Urinary bladder (tissue), 4 donors: ENCODE measurements at places on chromosomes 2 and 18. TPM values are rescaled to one million over a fixed set of nuclear protein-coding genes. Genes with fewer than 3 reads are reported as not detected.
A peak's percentile ranks its signal among the peaks of the same experiment; 100 is the strongest.

Gene PIEZO2
- 78.1 TPM for total RNA-seq

Gene FTCDNL1
- total RNA-seq, result 0.85 TPM

DNA sequence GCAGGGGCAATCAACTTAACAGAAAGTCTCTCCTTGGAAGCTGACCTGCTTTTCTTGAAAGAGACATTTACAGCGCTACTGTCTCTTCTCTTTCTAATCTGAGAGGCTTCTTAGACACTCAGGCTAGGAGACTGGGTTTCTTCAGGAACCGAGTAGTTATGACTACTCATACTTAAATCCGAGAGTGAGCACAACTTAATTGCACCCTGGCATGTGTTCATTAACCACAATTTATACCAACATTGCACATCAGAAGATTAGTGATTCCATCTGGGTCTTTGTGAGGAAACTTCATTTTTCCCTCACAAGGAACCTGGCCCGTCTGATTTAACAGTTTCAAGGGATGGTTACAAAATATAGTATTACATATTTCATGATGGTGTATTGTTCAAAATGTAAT is 176.9 kb downstream of the UBE2E3 start:
- DNase-seq, result no peak

DNA sequence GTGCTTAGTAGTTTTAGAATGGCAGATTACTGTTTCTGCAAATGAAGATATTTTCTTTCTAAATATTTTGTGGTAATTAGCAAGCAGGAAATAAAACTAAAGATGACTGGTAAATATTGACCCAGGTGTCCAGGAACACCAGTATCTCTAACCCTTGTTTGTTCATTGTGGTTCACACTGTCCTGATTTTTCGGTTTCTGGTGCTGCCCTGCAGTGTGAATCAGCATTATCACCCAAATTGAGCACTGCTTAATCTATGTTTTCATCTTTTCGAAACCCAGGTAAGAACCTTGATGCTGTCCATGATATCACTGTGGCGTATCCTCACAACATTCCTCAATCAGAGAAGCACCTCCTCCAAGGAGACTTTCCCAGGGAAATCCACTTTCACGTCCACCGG is 167.4 kb downstream of the CAPN13 start:
- no peak for DNase-seq

DNA sequence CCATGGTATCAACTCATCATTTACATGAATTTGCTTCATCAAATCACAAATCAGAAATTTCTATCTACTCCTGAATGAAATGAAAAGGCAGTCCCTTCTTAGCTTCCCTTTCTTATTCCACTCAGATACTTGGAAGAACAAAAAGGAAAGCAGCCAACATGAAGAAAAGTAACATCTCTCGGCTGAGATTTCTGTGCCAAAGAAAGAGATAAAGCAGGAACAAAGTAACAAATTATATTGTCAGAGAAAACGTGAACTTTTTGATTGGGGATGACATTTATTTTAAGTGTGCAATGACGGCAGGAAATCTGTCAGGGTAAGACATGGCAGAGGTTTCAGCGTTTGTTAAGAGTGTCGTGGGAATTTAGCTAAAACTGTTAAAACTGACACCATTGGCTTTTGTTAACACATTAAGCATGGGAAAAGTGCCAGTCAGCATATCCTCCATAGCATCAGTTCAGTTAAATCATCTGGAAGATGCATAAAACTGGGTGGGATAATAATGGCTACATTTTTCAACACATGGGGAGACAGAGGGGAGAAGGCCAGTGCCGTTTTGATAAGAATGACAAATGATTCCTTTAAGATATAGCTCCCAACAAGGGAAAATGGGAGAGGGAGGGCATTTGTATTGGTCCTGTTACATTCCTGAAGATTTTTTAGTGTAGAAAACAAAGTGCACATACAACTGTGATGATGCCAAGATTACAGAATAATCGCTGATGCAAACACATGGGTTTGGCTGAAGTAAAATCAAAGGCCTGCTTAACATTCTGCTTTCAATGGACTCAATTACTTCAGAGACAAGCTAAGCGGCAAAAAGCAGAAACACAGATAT is 211.6 kb downstream of the ZNF521 start:
- DNase-seq, result peak; percentile 48

Gene SLC9A4
- total RNA-seq, result 2.9 TPM

DNA sequence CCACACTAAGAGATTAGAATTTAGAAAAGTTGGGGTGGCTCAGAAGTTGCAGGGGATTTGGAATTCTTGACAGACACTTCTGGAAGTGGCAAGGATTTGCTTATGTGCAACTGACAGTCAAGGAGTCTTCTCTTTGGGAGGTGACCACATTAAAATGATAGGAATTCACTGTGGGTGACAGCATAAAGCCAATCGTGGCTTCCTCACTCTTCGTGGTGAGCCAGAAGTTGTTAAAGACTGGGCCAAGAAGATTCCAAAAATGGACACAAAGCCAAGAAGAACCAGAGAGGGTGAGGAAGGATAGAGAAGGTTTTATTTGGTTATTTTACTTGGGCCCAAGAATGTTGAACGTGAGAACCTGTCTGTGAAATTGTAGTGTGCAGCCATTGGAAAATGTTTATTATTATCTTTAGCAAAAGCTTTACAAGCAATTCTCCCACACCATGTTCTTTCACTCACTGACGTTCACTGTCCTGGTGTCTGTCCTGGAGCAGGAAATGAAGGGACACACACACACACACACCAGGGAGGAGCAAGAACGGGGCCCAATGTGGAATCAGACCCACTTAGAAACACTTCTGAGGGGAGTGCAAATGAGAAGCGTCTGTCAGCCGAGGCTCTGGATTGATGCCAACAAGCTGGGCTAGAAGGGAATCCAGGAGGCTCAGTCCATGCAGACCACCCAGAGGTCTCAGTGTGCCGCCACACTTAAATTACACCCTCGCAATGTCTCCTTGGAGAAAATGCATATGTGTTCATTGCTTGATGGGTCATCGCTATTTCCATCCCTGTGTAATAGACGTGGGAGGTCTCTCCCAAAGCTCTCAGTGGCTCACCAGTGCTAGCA is 37.2 kb downstream of the STEAP3 start:
- DNase-seq, result no peak

Gene IL1RL2
- total RNA-seq, result 0.90 TPM

DNA sequence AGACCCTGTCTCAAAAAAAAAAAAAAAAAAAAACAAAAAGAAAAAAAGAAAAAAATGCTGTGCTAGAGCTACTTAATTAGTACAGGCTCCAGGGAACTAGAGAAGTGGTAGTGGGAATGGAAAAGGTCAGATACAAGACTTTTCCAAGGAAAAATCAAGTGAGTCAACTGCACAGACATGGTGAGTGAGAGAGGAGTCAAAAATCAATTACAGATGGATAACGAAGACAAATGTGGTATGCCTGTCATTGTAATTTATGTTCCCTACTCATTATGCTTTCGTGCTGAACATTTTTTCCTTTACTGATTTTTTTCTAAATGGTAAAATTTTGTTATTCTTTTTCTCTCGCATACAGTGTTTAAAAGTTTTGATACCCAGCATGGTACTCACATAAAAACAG is 111.5 kb downstream of the MDH1 start:
- no peak for DNase-seq

DNA sequence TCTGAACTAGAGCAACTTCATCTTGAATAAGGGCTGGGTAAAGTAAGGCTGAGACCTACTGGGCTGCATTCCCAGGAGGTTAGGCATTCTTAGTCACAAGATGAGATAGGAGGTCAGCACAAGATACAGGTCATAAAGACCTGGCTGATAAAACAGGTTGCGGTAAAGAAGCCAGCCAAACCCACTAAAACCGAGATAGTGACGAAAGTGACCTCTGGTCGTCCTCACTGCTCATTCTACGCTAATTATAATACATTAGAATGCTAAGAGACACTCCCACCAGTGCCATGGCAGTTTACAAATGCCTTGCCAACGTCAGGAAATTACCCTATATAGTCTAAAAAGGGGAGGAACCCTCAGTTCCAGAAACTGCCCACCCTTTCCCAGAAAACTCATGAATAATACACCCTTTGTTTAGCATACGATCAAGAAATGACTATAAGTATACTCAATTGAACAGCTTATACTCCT is 109.1 kb downstream of the FIGN start:
- no peak for DNase-seq

Gene MATN3
- total RNA-seq, result 1.1 TPM

DNA sequence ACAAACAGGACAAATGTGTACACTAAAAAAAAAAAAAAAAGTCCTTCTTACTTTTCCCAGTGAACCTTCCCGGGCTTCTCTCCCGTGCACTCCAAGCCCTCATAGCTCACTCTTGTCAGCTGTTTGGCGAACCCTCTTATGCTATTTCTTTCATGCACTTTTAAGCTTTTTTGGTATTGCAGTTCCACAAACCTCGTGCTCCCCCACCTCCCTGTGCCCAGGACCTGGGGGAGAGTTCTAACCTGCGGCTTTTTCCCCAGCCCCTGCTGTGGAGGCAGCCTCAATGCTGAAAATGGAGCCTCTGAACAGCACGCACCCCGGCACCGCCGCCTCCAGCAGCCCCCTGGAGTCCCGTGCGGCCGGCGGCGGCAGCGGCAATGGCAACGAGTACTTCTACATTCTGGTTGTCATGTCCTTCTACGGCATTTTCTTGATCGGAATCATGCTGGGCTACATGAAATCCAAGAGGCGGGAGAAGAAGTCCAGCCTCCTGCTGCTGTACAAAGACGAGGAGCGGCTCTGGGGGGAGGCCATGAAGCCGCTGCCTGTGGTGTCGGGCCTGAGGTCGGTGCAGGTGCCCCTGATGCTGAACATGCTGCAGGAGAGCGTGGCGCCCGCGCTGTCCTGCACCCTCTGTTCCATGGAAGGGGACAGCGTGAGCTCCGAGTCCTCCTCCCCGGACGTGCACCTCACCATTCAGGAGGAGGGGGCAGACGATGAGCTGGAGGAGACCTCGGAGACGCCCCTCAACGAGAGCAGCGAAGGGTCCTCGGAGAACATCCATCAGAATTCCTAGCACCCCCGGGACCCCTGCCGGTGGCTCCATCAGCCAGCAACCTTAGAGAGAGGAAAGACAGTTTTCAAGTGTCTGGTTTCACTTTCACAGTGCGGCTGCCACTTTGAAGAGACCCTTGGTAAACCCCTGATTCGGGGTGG is 826 bp downstream of the KCNE4 start:
- DNase-seq, result no peak

- DNase-seq, result no peak
These were observed 6.0 kb upstream of the SLC35F6 start for GRCh38 chr2:26757873-26758789.

DNA sequence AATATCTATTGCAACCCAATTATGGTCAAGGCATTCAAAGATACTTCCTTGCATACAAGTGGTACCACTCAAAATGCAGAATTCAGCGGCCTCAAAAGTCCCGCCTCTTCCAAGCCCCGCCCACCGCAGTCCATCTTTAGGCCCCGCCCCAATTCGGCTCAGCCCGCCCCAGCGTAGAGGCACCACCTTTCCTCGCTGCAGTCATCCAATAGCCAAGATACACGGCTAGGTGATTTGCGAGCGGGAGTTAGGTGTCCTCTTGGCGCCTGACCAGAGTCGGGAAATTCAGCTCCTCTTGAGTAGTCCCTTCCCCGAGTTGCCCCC is 431 bp upstream of the SEC11C start:
- no peak for DNase-seq

Gene SLC5A7
- 6.3 TPM for total RNA-seq

Gene MZT2A
- 37.4 TPM for total RNA-seq

Gene CPO
- total RNA-seq, result 0.53 TPM

DNA sequence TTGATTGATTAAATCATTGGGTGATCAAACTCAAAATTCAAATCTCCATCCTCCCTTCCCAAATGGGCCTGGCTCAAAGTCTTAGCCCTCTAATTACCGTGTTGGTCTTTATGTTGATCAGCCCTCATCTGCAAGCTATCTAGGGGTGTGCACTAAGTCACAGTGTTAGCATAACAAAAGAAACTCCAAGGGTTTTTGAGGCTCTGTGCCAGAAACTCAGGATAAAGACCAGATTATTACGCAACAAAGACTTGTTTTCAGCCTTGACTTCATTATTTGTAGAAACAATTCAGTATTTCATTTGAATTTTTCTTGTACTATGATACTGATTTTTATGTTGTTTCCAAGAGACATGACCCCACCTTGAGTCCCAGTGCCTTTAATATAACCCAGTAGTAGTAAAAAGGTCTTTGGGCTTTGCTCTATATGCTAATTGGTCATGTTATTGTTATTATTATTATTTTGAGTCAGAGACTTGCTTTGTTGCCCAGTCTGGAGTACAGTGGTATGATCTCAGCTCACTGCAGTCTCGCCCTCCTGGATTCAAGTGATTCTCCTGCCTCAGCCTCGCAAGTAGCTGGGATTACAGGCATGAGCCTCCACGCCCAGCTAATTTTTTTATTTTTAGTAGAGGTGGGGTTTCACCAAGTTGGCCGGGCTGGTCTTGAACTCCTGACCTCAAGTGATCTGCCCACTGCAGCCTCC is 13.9 kb downstream of the PSMD14 start:
- DNase-seq, result no peak

DNA sequence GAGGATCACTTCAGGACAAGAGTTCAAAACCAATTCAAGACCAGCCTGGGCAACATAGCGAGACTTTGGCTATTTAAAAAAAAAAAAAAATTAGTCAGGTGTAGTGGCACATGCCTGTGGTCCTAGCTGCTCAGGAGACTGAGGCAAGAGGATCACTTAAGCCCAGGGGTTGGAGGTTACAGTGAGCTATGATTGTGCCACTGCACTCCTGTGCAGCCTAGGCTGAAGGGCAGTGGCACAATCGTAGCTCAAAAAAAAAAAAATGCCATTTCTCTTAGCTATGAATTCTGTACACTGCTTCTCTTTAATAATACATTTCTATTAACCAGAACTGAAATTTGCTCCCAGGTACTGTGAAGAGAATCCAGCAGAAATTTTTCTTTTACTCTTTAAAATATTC is 202.8 kb downstream of the DYM start:
- DNase-seq, result no peak

Gene OXER1
- total RNA-seq, result 1.5 TPM

DNA sequence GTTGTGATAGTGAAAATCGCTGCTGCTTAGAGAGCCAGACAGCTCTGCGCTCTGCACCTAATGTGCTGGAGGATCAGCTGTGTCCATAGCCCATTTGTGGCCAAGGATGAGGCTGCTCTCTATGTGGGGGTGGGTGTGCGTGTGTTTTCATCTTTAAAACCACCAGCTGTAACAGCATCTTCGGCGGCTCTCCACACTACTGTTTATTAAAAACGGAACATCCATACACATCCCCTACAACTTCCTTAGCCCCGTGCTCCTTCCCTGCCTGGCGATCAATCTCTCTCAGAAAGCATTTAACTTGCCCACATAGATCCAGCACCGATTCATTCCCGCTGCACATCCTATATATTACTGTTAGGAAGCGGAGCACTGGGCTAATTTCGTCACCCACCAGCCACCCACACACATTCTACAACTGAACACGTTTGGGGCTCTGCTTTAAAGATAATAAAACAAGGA is 1.6 kb downstream of the CELF4 start:
- DNase-seq, result no peak

Gene TWIST2
- total RNA-seq, result 20.5 TPM

DNA sequence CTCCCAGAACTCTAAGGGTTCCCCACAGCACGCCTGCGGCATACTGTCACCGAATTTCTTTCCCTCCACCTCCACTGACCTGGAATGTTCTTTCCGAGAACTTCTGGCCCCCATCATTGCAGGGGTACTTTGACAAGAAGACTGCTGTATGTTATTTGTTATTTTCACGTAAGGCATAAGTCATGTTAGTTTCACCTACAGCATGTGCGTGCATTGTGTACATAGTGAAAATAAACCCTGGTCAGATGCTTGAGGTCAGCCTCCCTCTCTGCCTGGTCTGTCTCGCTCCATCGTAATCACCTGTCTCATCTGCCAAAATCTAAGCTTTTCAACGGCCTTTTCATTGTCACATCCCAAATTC is 4.1 kb downstream of the ABCG8 start:
- DNase-seq, result no peak

Gene EN1
- not detected for total RNA-seq

- DNase-seq, result no peak
These were observed 52.6 kb downstream of the NCK2 start for GRCh38 chr2:105797298-105797819.

Gene ACOXL
- total RNA-seq, result 6.2 TPM
